ENCODE measurements at places on chromosomes 1 and 21.

DNA sequence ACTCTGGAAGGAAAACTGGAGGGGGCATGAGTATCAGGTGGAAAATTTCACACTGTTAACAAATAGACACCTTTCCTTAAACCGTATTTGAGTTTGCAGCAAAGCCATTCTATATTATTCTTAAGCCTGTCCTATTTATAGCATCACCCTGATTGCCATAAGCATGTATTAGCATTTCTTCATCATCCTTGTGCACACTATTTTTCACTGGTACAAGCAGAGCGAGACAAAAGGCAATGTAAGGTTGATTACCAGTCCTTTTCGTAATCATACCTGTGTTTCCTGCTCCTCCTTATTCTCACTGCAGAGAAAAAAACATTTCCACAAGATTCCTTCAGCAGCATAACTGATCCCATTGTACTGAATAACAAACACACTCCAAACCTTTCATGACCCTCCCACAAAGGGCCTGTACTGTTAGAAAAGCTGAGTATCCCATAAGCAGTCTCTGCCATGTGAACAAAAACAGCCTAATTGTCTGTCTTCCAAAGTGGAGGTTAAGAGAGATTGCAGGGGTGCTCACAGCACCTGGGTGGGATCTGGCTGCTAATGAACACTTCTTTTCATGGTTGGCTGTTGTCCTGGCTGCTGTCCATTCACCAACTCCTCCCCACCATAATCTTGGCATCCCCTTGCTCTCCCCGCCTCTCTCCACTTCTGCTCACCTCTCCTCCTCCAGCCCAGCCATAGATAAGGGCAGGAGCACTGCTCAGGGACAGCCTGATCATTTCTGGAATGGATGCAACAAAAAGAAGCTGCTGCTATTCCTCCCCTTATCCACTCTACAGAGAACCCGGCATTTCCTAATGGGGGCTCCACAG, 30.4 kb downstream of the VTCN1 start:
- DNase-seq = no peak

DNA sequence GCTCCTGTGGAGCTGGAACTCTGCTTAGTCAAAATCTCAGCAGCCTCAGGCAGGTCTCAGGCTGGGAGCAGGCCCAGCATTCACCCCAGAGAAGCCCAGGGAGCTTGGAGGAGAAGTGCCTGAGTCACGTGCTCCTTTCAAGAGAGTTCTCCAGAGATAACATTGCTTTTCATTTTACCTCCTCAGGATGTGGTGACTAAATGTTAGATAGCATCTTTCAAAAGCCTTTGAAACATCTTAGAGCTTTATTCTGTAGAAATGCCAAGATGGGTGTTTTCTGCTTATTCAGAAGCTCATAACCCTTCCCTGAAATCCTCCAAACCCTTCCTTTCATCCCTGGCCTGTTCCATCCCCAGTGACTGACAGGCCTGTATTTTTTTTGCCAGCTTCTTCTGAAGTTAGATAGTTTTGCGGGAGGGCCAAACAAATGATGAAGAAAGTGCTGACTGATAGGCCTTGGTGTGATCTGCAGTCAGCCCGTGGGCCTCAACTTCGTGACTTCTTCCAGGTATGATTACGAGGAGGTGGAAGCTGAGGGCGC, 58.0 kb downstream of the PGM1 start:
- DNase-seq = peak; percentile 86

GRCh38 chr21:45535341-45536081, 6.7 kb downstream of the SLC19A1 start:
- no peak for DNase-seq

- no peak for DNase-seq
These were observed 953 bp downstream of the PTPRU start for GRCh38 chr1:29237129-29237821.

GRCh38 chr1:172178886-172179285, 241.6 kb upstream of the C1orf105 start:
- DNase-seq = no peak

GRCh38 chr1:170146720-170147263, 1.0 kb downstream of the NTMT2 start:
- DNase-seq = peak; percentile 95
